Fibroblast of the conjunctiva (primary cell): ENCODE measurements at places on chromosomes 7 and 10.

GRCh38 chr7:149735181-149735602 lies 38.2 kb downstream of the ZNF467 start:
- DNase-seq: no peak

DNA sequence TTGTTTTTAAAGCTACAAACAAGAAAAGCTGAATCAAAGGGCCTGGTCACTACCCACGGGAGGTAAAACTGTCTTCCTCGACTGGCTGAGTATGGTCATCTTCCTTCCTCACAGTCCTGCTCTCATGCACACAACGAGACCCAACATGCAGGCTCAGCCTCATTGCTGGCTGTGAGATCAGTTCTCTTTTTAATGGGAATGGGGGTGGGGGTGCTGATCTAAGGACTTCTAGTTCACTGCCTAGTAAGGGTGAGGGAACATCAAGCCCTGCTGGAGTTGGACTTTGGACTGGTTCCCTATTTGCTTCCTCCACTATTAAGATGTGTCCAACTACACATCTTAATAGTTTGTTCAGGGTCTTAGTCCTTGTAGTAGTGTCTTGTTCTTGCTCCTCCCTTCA lies 48.2 kb downstream of the ABCB4 start:
- DNase-seq: no peak

- no peak for DNase-seq
Observed at GRCh38 chr10:18567343-18567856, 84.0 kb downstream of the NSUN6 start.

GRCh38 chr7:102273749-102274712 lies 12.6 kb upstream of the SH2B2 start:
- no peak for DNase-seq

DNA sequence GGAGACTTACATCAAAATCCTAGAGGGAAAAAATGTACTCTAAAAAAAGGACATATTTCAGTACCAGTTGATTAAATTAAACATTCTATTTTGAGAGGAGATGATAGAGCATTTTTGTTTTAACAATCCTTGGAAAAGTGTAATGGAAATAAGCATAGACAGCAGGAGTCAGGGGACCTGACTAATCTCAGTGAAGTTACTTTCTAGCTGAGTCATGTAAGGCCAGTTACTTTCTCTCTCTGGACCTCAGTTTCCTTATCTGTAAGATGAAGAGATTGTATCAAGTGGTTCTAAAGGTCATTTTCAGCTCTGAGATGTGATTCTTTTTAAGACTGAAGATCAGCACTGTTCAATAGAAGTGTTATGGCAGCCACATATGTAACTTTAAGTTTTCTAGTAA lies 44.1 kb downstream of the VTI1A start:
- DNase-seq: no peak

DNA sequence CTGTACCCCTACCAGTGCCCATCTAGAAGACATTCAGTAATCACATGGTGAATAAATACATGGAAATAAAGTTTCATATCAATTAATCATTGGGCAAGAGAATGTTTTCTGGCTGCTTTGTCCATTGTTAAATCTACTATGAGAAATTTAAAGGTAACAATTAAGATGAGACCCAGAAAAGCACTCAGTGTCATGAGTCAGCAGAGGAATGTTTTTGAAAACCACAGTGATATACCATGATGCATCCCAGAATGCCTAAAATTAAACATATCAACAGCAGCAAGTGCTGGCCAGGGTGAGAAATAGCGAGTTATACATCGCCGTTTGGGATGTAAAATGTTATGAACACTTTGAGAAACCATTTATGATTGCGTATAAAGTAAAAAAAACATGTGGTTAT lies 825.3 kb upstream of the C7orf33 start:
- no peak for DNase-seq

- DNase-seq: no peak
Observed at GRCh38 chr10:87928996-87929395, 65.6 kb downstream of the PTEN start.

DNA sequence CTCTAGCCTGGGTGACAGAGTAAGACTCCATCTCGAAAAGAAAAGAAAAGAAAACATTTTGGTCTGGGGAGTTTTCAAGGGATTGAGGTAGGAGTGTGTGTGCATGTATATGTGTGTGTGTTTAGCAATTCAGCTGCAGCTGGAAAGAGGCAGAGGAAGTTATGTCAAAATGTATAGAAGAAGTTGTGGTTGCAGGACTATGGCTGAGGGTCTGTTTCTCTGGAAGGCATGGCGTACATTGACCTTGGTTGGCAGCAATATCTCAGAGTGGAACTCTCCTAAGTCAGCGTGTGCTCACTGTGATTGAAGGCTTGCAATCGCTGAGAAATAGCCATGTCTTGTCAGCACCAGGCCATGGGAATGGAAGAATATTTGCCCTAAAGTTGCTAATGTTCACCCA lies 28.6 kb upstream of the RHBDD2 start:
- no peak for DNase-seq

- peak; percentile 97 for DNase-seq
Observed at GRCh38 chr7:43647673-43648472, 65.0 kb downstream of the STK17A start.

- DNase-seq: no peak
Observed at GRCh38 chr10:14405076-14406065, 74.6 kb upstream of the FRMD4A start.

DNA sequence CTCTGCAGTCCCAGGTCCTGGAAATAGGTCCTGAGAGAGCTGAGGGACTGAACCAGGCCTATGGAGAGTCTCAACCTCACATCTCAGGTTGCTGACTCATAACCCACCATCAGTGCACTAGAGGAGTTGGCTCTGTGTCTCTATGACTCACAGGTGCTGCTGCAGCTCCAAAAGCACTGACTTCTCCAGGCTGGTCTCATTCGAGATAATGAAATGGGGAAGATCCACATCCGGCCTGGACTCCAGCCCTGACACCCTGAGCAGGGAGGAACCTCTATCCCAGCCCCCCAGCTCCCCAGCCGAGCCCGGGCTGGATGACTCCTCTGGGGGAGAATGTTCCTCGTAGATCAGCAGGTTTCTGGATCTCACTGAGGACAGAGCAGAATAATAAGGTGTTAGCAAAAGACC lies 35.5 kb upstream of the DGKI start:
- DNase-seq: peak; percentile 89

GRCh38 chr10:72322030-72322279 lies 32.8 kb downstream of the DNAJB12 start:
- DNase-seq: no peak

- DNase-seq: peak; percentile 57
Observed at GRCh38 chr7:111266613-111267012, 175.7 kb downstream of the LRRN3 start.

DNA sequence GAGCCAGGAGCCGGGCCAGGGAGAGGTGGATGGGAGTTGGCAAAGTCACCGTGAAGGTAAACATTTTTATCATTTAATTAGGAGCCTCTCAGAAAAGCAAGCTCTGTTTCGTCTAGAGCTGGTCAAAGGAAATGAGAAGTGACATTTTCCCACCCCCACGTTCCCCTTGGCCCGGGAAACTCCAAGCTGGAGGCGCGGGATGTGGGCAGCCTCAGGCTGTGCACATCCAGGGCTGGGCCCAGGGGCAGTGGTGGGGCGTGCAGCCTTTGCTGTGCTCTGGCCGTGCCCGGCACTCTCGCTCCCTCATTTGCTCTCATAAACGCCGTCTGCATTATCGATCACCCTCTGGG lies 135.6 kb upstream of the RET start:
- DNase-seq: no peak

DNA sequence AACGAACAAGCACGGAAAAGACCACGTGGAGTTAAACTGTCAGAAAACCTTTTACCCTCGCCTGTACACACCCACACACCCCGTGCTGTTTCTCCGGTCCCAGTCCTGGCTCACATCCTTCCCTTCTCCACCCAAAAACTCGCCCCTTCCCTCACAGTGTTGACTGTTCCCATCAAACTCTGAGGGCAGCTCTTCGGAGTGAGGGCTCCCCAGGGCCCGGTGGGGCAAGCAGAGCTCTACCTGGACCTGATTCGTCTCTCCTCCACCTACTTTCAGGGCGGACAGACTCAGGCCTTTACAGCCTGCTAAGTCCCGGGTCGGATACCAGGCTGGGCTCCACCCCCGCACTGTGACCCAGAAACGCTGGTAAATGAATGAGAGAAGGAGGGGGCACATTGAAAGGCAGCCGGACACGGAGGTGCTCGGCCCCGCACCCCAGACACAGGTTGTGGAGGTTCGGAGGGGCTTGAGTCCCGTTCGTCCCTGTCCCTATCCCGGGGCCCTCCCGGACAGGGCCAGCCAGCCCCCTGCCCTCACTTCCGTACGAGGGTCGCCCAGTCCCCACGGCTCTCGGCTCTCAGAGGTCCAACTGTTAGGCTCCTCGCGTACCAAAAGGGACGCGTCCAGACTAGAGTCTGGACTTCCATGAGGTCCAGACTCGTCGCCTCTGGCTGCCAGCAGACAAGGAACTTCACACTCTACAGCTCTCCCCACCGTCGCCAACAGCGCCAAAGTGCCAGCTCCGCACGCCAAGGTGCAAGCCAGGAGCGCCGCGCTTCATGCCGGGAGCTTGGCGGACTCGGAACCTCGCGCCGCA lies 31.7 kb upstream of the ASL start:
- DNase-seq: no peak

GRCh38 chr7:123154231-123154860 lies 45.4 kb downstream of the SLC13A1 start:
- peak; percentile 59 for DNase-seq

GRCh38 chr10:31034098-31034909 lies 2.6 kb upstream of the ZNF438 start:
- peak; percentile 86 for DNase-seq

DNA sequence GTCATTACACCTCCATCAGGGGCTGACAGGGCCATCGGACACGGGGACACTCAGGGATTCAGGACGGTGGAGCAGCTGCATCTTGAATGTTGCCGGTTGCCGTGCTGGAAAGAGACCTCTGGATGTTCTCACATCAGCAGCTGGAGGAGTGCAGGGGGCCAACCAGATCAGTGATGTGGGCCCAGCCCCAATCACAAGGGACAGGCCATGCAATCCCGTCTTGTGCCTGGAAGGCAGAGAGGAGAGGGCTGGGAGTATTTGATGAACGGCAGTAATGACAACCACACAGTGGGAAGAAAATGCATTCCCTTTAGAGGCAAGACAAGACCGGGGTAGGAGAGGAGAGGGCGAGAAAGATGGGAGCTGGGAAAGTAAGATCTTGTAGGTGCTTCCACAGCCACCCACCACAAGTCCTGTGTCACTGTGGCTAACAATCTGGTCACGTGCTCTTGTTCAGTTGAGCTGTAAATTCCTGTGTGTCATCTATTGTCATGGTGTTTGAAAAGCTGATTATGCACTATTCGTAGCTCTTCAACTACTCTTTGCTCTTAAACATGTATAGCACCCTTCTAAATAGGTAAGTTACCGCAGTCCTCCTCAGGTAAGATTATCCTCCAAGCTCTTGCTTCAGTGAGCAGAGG lies 85.9 kb upstream of the LEP start:
- DNase-seq: no peak
